ENCODE measurements at places on chromosomes 2 and 18.

GRCh38 chr2:170467568-170468422 lies 247.3 kb upstream of the SP5 start:
- DNase-seq: no peak

GRCh38 chr2:85133751-85134254 lies 611 bp downstream of the TCF7L1 start:
- no peak for DNase-seq

- DNase-seq: no peak
Measured at GRCh38 chr2:216571178-216571908, 61.9 kb upstream of the IGFBP2 start.

- DNase-seq: no peak
Measured at GRCh38 chr2:118319271-118319684, 231.0 kb downstream of the INSIG2 start.

GRCh38 chr2:47708801-47709499 lies 74.0 kb upstream of the MSH6 start:
- DNase-seq: no peak

DNA sequence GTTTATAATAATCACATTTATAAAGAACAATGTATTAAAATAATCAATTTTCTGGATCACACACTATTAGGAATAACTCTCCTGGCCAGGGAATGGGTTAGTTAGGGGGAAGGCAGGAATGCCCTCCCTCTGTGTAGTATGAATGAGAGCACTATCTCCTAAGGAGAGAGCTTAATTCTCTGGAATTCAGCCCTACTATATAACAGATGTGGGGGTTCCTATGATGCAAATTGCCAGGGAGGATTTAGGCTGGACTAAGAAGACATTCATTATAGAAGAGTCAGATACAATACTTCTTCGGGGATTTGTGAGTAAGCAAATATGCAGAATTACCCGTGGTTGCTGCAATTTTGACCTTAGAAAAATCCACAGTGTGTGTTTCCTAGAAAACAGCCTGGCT lies 250.1 kb upstream of the VRK2 start:
- no peak for DNase-seq

DNA sequence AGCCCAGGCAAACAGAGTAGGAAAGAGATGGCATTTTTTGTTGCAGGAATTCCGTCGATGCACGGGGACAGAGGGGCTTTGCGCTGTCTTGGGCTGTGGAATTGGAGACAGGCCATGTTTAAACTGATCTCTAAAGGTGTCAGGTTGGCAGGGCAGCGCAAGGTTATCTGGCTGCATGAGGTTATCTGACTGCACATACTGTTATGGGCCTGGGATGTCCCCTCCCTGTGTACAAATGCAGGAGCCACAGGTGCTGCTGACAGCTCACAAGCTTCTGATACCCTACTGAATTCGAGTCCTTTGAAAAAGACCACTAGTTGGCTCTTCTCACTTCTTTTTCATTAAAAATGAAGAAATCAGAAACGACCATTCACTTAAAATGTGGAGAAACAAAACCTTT lies 255.4 kb downstream of the PLCL1 start:
- no peak for DNase-seq

DNA sequence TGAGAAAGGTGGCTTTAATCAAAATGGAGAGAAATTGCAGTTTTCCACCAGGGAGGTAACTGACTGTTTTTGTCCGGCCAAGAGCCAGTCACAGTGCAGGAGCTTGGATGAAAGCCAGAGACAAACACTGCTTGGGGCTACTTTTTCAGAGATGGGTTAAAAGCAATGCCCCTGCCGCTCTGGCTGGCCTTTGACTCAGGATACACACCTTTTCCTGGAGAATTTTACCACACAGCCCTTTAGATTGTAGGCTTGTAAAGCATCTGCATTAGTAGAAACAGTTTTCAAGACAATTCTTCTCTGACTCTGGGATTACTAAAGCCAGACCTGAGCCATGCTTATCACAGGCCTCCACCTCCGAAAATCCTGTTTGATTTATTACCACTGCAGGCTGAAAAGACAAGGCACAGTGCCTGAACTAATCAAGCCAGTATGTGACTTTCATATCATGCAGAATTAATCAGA lies 79.7 kb downstream of the CCBE1 start:
- DNase-seq: no peak

- no peak for DNase-seq
Measured at GRCh38 chr2:3959372-3959771, 256.0 kb downstream of the DCDC2C start.

DNA sequence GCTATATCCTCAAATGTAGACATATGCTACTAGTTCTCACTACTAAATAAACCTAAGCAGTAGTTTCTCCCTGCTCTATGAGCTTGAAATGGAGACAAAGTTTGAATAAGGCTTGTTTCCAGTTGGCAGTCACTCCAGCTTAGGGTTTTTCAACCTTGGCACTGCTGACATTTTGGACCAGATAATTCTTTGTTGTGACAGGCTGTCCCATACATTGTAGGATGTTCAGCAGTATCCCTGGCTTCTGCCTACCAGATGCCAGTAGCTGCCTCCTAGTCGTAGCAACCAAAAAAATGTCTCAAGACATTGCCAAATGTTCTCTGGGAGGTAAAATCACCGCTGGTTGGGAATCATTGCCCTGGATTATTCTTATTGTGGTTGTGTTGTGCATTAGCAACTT lies 182.7 kb upstream of the PARD3B start:
- DNase-seq: no peak

DNA sequence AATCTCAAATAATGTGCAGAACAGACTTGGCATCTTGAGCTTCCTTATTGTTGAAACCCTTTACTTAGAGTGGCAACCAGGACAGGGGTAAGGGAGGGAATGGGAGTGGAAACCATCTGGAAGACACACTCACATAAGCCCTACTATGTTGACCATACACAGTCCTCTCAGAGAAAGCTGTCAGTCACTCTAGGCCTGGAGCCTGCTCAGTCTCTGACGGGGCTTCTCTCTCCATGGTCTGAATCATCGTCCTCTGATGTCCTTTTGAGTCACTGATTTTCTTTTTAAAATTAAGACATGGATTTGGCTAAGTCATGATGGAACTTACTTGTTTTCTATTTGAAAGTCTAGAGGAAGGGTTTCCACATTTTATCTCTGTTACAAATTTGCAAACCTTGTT lies 74.0 kb downstream of the MYO1B start:
- DNase-seq: no peak

- no peak for DNase-seq
Measured at GRCh38 chr2:16245481-16246054, 305.2 kb downstream of the MYCN start.
